Stimulated activated CD4-positive, alpha-beta T cell treated with anti-CD3 and anti-CD28 coated beads, Interleukin-4, amount 100 ng/mL, for 48 hours (primary cell): ENCODE measurements at places on chromosomes 11 and 22.

GRCh38 chr11:8103909-8104308 is 22.9 kb downstream of the TUB start:
- DNase-seq, result no peak

GRCh38 chr22:32050678-32051515 is 7.8 kb downstream of the SLC5A1 start:
- peak; percentile 47 for DNase-seq

GRCh38 chr11:61533401-61533800 is 24.9 kb downstream of the LRRC10B start:
- no peak for DNase-seq

DNA sequence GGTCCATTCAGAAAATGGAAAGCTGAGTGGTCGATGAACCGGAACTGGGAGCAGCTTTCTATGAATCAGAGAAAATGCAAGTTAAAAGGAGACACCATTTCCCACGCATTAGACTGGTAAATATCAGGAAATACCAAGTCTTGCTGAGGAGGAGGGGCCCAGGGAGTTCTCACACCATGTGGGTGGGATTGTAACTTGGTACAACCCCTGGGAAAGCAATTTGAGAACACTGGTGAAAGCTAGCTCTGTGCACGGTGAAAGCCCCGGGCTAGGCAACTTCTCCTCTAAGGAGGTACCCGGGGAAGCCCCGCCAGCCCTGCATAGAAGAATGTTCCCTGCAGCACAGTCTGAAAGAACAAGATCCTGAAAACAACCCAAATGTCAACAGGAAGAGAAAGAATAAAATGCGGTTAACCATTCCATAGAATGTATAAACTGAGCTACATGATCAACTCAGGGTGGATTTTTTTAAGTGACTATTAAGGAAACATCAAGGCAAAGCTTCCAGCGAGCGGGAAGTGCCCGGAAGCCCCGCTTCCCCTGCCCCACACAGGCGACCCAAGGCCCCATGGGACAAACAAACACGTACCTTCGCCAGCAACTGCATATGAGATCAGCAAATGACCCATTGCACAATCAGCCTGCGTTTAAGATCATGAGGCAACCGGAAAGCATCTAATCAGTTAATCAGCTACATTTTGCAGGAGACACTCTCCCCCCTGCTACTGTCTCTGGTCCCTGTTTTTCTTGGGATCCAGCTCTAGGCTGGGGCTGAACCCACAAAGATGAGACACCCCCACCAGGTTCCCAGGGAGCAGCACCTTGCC is 11.3 kb downstream of the SHANK2 start:
- DNase-seq, result no peak

GRCh38 chr22:40741116-40741515 is 61.8 kb downstream of the MCHR1 start:
- no peak for DNase-seq
